Effector CD4-positive, alpha-beta T cell (primary cell): ENCODE measurements at places on chromosomes 13 and 19.

GRCh38 chr19:41912899-41913537 is 15.2 kb downstream of the ERFL start:
- DNase-seq = no peak

DNA sequence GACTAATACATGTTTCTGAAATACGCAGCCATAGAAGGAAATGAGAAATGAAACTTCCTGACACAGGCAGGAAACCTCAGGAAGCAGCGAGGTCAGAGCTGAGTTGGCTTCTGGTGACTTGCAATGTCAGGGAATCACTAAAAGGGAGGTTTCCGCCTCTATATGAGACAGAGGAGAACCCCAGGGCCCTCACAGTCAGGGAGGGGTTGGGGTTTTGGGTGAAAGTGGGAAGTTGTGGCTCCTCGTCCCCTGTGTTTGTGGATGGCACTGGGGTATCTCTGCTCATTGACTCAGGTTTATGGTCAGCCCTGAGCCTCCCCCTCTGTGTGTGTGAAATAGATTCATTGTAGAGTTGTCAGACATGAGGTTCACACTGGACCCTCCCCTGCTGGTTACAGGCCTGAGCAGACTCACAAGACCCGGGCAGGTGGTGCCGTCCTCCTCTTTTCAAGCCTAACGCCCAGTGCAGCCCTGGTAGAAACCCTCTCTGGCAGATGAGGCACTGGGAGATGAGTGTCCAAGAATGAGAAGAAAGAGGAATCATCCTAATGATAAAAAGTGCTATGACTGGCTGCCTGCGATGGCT is 5.5 kb upstream of the LILRA6 start:
- no peak for DNase-seq

DNA sequence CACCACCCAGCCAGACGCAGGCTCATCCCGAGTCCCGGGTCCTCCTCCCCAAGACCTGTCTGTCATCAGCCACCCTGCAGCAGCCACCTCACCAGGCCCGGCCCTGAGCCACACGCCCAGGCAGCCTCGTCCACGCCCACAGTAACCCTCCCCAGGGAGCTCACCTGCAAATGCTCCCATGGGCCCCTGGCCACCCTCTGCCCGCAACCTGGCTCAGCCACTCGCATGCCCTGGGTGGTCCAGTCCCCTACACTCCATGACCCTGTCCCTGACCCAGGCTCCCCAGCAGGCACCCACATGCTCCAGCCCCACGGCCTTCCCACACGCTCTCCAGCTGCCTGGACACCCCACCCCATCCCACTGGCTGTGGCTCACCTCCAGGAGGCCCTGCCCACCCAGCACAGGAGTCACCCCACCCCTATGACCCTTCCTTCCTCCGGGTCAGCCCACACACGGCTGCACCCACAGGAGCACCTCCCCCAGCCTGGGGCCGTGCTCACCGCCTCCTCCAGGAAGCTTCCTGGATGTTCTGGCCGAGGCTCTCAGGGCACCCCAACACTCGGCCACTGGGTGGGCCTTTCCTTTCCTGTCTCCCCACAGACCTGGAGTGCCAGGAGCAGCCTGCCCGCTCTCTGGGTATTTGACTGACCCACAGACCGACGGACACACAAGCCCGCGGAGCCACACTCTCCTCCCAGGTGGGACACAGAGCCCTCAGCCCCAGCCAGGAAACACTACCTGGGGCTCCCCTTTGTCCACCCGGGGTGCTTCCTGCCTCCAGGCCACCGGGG is 3.6 kb downstream of the TMEM259 start:
- no peak for DNase-seq

- DNase-seq = no peak
Observed at GRCh38 chr13:73960474-73960873, 173.7 kb downstream of the KLF12 start.

GRCh38 chr19:5977222-5977784 is 637 bp downstream of the RANBP3 start:
- no peak for DNase-seq
